Daoy (cell line): ENCODE measurements at places on chromosomes 7 and 10. TPM values are rescaled to one million over a fixed set of nuclear protein-coding genes. Genes with fewer than 3 reads are reported as not detected.

DNA sequence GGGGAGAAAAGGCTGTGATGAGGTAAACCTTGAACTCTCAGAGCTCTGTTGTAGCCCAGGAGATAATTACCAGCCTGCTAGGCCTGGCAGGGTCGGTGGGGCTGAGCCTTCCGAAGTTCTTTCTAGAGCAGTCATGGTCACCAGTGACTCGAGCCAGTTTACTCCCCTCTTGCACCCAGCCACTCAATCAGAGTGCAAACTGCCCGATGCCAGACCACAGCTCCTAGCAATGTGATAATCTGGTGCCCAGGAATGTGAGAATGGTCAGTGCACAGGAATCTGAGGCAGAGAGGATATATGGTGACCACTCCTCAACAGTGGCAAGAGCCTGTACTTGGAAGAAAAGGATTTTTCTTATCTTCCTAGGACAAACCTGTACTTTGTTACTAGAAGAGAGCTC lies 46.4 kb upstream of the KMT2E start:
- DNase-seq, result no peak

DNA sequence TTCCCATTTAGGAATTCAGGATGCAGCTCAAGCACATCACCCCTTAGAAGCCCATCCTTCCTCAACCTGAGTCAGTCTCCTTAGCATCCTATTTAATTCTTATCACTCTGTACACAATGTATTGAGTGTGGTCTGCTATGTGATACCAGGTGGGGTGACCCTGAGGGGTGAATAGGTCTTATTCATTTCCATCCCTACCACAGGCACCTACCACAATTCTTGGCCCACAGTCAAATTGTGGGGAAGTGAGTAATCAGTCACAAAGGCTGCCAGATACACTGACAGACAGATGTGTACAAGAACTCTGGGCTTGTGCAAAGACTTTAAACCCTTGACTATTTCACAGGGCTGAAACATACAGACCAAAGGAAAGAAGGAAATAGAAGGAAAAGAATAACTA lies 560.5 kb downstream of the PARD3 start:
- DNase-seq, result peak; percentile 87

DNA sequence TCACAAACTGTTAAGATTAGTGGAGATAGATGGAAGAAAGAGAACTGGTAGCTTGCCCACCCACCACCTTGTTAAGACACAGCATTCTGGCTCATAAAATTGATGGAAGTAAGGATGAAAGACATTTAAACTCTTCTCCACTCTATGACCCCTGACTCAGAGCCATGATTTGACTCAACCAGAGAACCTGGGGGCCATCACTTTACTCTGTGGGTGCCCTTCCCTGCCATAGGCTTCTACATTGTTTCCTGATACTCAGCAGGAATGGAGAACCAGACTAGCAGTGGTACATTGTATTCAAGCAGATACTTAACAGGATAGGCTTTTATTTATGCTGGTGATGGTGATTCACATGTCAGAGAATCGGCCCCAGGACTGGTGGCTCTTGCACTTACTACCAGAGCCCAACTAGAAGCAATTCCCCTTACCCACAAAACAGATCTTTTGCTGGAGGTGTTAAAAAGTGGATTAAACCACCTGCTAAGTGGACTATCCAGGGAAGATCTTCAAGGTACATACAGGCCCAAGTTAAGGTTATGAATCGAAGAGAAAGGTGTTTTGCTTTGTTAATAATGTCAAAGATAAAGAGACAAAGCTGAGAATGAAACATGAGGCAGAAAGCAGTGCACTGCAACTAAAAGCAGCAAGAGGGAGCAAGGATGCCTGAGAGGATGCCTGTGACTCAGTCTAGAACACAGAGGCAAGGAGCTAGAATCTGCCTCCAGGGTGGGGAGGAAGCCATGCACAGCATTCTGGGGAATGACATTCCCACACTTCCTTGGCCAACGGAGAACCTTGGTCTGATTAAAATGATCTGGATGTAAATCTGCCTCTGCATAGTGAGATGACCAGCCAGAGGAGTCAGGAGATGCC lies 36.0 kb upstream of the GLI3 start:
- DNase-seq, result peak; percentile 68

GRCh38 chr10:5952731-5953385 lies 24.5 kb downstream of the IL15RA start:
- no peak for DNase-seq

DNA sequence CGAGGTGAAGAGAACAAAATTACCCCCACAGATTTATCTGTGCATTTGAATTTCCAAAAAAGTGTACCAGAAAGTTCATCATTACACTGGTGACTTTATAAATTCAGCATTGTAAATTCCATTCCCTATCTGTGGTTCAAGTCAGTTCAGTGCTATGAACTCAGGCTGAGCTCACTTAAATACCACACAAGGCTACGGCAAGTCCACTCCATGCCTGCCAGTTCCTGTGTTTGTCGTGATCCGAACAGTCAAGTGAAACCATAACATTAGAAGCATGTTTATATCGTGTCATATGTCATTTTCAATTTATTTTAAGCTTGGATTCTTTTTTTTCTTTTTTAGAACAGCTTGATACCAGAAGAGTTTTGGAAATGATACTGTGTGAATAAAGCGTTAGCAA lies 14.8 kb downstream of the MBL2 start:
- no peak for DNase-seq

DNA sequence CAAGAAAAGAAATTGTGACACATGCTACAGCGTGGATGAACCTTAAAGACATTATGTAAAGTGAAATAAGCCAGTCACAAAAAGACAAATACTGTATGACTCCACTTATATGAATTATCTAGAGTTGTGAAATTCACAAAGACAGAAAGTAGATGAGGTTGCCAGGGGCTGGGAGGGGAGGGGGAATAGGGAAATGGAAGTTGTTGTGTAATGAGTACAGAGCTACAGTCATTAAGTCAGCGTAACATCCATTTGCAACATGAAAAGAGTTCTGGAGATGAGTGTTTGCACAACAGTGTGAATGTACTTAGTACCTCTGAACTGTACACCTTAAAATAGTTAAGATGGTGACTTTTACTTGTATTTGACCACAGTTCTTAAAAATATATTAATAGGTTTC lies 112.1 kb upstream of the CDK1 start:
- DNase-seq, result no peak

- DNase-seq, result peak; percentile 39
Measured at GRCh38 chr10:114550756-114551635, 107.1 kb downstream of the ABLIM1 start.

DNA sequence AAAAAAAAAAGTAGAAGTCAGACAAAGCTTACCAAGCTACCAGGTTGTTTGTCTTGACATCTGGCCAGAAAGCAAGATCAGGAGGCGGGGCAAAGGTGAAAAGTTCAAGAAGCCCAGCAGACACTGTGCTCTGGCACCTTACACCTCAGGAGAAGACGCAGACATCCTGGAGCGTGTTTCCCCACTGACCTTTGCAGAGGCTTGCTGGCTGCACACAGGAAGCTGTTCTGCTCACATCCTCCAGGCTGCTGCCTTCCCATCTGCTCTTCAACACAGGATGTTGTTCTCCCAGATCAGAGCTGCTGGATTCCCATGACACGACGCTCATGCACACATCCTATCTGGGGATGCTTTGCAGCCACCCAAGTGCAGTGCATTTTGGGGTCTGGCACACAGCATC lies 174.4 kb upstream of the KIAA1217 start:
- DNase-seq, result peak; percentile 12

- DNase-seq, result no peak
Measured at GRCh38 chr7:157971501-157971900, 616.1 kb downstream of the PTPRN2 start.

- peak; percentile 67 for DNase-seq
Measured at GRCh38 chr10:6228010-6228511, 25.3 kb downstream of the PFKFB3 start.

DNA sequence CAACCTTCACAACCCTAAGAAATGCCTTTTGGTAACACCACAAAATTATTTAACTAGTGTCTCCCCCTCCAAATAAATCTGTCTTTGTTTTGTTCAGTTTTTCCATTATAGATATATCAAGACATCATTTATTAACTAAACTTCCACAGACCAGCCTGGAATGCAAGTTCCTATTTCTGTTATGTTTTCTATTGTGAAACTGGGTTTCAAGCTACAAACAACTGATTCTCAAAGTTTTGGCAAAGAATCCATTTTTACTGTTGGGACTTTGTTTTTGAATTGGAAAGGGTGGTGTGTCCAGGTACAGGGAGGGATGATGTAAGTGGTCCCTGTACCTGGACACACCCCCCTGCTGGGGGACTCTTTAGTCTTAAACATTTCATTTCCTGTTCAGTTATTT lies 36.2 kb downstream of the STAMBPL1 start:
- no peak for DNase-seq

Gene KCP
- 0.06 and 0.48 TPM in 2 replicates for total RNA-seq

Gene VWDE
- 0.42 and 0.97 TPM in 2 replicates for total RNA-seq

Gene ATAD1
- 33.9 and 35.5 TPM in 2 replicates for total RNA-seq
